ENCODE measurements at places on chromosomes 7 and 10.

DNA sequence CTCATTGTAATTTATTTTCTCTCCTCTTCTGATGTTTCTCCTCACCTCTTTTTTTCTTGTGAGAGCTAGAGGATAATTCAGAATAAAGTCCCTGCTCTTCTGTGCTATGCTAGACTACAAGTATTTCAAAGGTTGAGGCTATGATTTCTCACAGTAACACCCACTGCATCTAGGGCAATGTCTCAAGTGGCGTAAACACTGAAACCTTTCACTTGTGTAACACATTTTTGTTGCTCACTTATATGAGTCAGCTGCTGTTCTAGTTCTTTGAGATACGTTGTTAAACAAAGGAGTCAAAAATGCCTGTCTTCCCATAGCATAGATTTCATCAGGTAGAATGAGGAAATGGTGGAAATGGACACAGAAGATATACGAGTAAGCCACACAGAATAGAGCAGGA lies 305.1 kb upstream of the PITRM1 start:
- no peak for DNase-seq

DNA sequence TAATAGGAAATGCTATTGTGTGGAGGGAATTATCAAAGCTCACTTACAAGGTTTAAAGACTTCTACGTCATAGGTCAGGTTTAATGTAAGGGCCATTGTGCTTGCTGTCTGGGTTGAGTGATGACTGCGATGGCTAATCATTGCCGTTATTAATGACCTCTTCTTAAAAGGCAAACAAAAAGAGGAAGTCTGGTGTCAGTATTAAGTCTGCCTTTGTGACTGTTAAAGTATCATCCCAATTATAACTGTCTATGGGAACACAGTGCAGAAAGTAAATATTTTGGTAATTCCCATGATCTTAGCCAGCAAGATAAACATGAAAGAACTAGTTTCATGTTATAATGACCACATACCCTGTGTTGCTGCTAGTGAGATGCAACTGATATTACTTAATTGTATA lies 382.4 kb downstream of the BBS9 start:
- no peak for DNase-seq

DNA sequence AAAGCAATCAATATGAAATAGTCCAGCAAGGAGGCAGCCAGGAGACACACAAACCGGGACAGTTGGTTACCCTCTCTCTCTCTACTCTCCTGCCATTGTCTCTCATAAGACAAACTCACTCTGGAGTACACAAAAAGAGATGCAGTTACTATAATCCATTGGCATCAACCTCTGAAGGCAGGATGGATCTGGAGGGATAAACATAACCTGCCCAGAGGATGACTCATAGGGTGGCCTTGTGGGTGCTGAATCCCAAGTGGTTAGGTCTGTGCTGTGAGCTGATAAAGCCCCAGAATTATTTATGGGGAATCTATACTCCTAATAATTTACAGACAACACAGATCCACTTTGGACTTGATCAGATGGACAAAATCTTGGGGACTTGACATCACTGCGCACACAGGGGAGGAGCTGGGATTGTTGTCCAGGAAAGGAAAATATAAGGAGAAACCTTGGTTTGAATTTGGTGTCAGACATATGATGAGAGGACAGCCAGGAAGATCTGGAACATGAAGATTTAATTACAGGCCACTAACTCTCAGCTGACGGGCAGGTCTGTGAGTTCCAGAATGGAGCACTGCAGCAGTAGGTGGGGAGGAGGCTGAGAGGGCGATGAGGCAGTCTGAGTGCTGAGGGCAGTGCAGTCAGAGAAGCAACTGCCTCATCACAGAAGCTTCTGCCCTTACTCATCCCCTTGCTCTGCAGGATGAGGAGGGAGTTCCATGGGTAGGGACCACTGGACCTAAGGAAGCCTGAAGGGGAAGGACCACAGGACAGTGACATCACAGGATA lies 113.9 kb upstream of the PRSS58 start:
- no peak for DNase-seq

DNA sequence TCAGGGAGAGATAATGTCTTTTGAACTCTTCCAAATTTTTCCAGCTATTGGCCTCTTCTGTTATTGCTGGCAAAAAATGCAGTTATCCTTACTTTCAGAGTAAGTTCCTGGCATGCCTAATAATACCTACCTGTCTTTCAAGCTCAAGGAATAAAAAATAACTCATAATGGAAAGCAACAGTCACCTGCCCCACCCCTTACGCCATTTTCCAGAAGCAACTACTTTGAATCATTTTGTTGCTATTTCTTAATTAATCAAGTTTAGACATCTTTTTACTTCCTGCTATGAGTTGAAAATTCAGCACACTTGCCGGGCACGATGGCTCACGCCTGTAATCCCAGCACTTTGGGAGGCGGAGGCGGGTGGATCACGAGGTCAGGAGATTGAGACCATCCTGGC lies 23.0 kb upstream of the CDK13 start:
- DNase-seq: no peak

DNA sequence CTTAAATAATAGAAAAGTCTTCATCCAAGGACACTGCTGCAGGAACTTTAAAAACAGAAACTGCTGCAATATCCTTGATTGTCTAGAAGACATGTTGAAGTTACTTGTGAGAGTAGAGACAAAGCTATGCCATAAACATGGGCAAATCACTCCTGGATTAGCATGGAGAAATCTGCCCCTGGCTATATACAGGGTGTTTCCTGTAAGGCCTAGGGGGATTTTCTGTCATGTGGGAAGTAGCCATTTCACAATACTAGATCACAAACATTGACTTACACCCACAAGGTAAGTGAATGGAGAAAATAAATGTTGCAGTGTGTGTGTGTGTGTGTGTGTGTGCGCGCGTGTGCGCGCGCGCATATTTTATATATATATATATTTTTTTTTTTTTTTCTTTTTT lies 35.2 kb upstream of the PDK4 start:
- DNase-seq: no peak

Data from CD4-positive, alpha-beta T cell treated with Interleukin-17A for 4 hours (primary cell).